ENCODE measurements at places on chromosomes 7 and 10.

DNA sequence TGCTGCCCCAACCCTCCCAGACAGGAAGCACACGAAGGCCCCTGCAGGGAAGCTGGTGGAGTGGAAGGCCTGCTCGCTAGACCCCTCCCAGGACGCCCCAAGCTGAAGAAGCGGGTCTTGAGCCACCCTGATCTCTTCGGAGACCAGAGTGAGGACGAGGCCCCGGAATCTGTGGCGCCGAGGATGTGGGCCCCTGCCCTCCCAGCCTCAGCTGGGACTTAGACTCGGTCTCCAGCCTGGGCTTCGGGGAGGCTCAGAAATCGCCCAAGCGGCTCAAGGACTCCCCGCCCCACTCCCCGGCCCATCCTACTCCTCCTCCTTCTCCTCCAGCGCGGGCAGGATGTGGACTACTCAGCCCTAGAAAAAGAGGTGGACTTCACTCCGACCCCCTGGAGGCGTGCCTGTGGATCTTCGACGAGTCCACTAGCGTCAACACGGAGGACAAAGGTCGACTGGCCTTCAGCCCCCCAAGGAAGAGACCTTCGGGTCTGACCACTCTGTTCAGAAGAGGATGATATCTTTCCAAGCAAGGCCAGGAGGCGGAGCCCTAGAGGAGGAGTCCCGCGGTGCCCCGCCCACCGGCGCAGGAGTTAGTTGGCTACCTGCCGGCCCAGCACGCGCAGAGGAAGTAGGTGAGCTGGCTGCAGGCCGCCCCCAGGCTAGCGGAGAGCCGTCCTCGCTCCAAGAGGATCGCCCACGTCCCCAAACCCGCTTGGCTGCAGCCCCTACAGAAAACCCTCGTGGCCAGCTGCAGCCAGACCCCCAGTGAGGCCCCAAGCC lies 21.9 kb upstream of the LANCL2 start:
- no peak for DNase-seq

GRCh38 chr10:122571892-122572291 lies 11.3 kb downstream of the DMBT1 start:
- DNase-seq, result no peak

DNA sequence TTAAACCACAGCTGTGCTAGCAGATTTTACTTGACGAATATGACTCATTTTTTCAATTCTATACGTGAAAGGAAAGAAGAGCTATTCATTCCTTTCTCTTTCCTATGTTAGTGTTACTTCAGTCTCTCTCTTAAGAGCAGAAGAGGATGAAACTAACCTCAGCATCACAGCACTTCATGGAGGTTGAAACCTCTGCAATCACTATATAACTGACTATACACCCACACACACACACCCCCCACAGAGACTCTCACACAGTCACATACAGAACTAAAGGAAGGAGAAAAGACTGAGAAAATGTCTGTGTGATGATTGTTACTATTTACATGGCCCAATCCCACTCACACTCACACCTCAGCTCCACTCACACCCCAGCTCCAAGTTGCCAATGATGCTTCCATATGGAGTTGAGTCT lies 104.2 kb downstream of the KIF20B start:
- no peak for DNase-seq

DNA sequence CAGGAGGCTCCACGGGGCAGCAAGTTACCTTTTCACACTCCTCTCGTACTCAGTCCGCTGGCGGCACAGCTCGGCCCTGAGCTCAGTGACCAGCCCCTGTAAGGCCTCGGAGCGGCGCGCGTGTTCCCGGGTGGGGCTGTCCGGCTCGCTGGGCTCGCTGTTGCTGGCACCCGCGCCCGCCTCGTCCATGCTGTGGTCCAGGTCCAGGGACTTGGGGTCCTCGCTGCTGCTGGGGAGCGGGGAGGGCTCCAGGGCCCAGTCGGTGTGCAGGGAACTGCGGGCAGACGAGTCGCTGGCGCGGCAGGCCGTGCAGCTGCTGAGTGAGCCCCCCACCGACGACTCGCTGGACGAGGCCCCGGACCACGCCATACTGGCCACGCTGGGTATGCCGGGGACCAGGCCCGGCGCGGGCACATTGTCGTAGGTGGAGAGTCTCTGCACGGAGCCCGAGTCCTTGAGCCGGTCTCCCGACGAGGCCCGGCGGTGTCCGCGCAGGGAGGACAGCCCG lies 143.8 kb downstream of the MAPK8 start:
- DNase-seq, result no peak

DNA sequence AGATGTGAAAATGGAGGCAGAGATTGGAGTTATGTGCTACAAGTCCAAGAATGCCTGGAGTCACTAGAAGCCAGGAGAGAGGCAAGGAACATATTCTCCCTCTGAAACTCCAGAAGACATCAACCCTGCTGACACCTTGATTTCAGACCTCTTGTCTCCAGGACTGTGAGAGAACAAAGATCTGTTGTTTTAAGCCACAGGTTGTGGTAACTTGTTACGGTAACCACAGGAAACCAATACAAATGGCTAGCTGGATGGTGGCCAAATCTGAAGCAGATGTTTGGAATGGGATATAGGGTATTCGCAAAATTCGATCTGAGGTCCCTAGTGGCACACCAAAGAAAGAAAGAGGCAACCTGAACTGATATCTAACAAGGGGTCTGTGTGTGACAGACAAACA lies 129.0 kb downstream of the HERPUD2 start:
- no peak for DNase-seq

DNA sequence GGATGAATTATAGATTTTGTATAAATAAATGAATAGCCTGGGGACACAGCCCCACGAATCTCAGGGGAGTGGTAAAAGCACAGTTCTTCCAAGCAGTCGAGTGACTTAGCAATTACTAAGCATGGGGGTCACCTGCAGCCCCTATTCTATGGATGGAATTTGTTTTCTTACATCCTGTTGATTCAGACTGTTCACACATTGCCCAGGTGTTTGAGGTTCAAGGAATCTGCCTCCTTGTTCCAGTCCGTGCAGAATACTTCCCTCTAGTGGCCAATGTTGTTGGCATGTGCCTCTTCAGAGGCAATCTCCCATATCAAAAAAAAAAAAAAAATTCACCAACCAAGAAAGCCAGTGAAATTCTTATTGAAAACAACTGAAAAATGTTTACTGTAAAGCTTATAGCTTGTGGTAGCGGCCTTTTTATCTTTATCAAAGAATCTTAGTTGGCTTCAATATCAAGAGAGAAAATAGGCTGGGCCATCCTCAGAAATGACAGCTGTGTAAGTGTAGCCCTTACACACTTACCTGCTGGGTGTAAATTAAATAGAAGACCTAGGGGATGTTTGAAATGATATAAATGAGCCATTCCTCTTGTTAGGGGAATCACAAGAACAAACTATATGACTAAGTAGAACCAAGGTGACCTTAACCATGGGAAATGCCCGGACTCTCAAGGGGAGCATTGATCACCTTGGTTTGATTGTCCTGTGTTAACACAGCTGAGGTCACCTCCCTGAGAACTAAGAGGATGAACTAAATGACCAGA lies 7.8 kb downstream of the LIPM start:
- DNase-seq, result no peak

DNA sequence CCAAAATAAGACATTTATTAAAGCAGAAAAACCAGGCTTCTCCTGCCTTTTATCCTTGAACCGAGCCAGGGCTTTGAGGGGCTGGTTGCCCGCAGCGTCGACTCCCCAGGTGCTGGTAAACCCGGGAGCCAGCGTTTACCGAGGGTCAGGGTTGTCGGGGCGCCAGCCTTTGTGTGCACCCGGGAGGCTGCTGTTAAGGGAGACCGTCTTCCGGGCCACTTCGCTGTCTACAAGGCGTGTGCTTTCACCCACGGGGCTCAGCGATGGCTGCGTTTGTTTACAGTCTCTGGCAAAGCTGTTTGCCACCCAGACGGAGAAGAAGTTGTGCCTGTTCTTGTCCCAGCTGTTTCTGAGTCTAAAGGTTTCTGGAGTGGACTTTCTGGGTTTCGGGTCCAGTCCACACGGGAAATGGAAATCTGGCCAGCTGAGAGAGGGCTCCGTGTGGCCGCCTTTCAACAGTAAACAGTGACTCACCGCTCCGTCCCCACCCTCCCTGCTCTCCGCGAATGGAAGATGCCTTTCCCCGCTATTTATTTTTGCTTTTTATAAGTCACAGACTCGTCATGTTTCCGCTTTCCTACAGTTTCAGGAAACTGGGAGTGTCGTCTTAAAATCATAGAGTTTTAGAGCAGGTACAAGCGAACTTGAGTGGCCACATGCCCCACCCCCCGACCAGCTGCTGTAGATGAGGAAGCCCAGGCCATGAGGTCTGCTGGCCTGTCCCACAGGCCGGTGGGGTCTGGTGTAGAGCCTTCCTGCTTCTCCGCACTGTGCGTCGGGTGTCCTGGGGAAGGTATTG lies 2.2 kb downstream of the MAFK start:
- peak; percentile 35 for DNase-seq

DNA sequence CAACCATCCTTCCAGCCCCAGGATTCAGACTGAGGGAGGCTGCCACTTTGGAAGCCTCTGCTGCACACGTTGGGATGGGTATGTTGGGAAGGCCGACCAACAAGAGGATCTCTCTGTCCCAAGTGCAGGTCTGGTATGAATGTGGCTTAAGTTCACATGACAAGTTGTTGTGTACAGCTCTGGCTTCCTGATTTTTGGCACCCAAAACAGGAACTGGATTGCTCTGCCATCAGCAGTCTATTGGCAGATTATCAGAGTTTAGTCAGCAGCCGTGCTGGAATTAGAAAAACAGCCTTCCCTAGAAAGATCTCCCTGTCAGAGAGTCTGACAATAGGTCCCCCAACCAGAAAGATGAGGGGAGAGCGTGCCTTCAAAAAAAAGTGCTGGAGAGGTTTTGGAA lies 66.9 kb downstream of the GOLGA7B start:
- peak; percentile 8 for DNase-seq

GRCh38 chr7:29044554-29044953 lies 86.4 kb upstream of the TRIL start:
- DNase-seq, result peak; percentile 84

DNA sequence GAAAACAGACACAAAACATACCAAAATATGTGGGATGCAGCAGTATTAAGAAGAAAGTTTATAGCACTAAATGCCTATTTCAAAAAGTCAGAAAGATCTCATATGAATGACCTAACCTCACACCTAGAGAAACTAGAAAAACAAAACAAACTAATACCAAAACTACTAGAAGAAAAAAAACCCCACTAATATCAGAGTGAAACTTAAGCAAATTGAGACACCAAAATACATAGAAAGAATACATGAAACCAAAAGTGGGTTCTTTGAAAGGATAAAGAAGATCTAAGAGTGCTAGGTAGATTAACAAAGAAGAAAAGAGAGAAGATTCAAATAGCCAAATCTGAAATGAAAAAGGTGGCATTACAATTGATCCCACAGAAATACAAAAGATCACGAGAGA lies 494.1 kb downstream of the SH2D4B start:
- no peak for DNase-seq

DNA sequence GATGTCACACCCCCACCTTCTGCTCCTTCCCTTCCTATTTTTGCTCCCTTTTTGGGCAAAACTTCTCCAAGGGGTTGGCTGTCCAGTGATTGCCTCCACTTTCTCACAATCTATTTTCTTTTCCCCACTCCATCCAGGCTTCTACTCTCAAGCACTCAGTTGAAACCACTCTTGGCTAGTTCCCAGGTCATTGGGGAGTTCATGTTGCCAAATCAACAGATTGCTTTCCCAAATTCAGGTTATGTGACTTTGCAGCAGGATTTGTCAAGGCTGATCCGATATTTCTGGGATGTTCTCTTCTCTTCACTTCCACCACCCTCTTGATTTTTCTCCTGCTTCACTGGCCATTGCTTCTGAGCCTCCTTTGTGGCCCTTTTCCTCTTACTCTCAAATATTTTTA lies 258.7 kb upstream of the SLC26A5 start:
- DNase-seq, result no peak

- DNase-seq, result no peak
Observed at GRCh38 chr10:14815681-14816080, 22.2 kb downstream of the CDNF start.
